Stimulated activated CD8-positive, alpha-beta memory T cell treated with anti-CD3 and anti-CD28 coated beads, Interleukin-12 subunit alpha, Interleukin-12 subunit beta, amount 100 ng/mL, for 4 hours (primary cell): ENCODE measurements at places on chromosomes 1 and 21.

GRCh38 chr1:237687804-237688203 is 202.9 kb downstream of the ZP4 start:
- DNase-seq = no peak

DNA sequence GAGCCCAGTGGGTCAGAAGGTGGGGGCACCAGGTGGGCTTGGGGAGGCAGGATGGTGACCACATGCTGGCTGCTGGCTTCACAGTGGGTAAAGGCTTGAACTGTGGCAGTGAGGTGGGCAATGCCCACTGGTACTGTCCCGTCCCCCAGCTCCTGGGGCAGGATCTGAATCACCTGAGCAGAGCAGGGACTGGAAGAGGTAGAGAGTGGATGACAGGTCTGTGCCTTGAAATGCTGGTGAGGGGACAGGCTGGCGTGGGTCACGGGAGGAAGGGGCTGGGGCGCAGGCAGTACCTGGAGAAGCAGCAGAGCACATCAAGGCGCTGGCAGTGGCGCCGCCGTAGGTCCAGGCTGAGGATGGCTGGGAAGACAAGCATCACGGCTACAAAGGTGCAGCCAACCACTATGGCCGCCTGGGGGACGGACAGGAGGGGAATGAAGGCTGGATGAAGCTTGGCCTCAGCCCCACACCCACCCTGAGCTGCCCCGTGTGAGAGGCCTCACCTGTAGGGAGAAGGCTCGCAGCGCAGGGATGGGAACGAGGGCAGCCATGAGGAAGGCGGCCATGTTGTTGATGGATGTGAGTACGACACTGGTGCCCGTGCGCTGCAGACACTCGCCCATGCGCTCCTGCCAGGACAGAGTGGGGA is 14.9 kb downstream of the PTCH2 start:
- DNase-seq = no peak

- DNase-seq = no peak
Measured at GRCh38 chr1:58561633-58562032, 15.1 kb upstream of the OMA1 start.

DNA sequence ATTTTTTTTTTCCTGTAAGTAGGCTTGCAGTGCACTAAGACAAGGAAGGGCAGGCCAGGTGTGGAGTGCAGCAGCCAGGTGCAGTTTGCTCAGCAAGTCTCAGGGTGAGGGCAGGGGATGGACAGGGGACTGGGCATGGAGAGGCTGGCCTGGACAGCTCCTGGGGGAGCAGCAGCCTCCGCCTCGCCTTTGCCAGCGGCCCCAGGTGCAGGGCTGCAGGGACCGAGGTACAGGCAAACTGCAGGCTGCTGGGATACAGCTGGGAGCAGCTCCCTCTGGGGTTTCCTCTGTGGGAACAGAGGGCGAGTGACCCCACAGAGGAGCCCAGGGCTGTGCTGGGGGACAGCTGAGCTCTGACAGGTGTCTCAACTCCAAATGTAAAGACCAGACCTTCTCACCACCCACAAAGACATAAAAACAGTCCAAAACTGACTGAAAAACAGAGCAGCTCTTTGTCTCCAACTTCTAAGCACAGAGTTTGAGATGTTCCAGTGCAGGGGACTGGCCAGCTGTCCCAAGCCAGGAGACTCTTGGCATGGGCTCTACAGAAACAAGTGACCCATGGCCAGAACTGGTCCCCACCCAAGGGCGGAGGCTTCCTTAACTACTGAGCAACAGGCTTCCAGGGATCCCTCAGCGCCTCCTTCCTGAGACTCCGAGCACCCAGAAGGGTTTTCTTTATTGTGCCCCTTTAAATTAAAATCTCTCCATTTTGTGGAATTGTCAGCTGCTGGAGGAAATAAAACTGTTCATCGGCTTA is 27.7 kb upstream of the AJAP1 start:
- DNase-seq = no peak

DNA sequence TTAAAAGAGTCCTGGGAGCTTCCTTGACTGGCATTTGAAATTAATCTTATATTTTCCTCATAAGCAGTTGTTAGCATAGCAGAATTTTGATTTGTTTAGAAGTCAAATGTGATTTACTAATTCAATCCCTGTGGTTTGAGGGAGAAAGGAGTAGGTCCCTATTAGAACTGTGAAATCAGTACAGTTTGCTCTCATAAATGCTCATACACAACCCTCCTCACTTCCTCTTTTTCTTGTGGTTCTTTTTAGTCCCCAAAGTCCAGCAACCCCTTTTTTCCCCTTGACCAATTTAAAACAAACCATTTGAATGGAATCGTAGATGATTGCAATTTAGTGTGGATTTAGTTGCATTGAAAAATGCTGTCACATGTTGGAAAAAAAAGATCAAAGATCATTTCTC is 9.2 kb upstream of the IFI44 start:
- no peak for DNase-seq

GRCh38 chr1:173914366-173914871 is 2.7 kb downstream of the SERPINC1 start:
- no peak for DNase-seq

GRCh38 chr1:29458737-29459619 is 222.7 kb downstream of the PTPRU start:
- DNase-seq = no peak

DNA sequence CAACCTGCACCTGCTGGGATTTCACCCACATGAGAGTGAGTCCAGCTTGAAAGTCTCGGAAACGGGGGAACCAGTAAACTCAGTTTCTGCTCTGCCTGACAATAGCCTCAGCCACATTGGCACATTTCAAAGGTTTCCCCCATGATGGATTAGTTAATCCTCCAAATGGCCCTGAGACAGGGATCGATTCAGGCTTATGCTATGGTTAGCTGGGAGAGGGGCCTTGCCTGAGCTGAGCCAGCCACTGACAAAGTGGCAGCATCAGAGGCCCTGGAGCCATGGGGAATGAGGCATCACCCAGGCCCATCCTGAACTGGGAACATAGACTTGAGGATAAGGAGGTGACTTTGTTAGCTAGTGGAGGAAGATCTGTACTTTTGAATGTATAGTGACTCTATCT is 2.9 kb upstream of the CLSTN1 start:
- no peak for DNase-seq
